Esophagus muscularis mucosa (tissue), 4 donors: ENCODE measurements at places on chromosomes 4 and X.

GRCh38 chr4:164977243-164978164 is at the start of gene TRIM61:
Gene TRIM61 (minus strand): TSS chr4:164977657. CDS start chr4:164970002, 7,655 bp downstream.
- DNase-seq: peak; percentile 77

DNA sequence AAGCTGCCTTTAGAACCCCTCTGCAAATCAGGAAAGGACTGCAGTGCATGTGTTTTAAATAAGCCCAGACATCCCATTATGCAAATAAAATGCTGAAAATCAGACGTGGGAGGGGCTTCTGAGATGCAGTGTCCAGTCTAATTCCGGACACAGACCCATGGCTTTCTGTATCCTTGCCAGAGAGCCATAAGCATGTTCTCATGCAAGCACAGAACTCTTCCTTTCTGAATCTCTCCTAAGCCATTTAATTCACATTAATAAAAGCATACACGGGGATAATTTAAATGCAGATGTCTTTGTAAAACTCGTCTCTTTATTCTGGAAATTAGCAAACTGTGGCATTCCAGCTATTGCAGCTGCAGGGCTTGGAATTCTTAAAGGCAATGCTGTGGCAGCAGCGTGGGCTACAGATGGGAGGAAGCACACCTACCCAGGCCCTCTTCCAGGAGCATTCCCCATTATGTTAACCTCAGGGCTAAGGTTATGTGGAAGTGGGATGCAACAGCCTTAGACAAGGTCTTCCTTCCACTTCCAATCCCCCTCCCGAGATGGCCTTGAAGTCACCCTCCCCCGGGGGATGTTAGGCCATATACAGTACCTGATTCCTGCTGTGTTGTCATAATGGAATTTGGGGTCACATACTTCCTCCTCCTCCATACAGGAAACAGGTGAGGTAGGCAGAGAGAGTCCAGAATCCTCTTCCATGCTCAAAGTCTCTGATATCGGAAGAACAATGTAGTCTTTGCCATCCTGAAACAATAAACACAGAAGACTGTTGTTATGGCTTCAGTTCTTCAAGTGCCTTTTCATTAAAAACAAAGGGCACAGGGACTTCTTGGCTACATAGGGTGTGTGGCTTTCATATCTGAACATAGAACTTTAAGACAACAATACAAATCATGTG is 38.1 kb downstream of the KDR start:
- peak; percentile 42 for DNase-seq

- no peak for DNase-seq
Observed at GRCh38 chr4:87738483-87738882, 60.9 kb upstream of the IBSP start.

- no peak for DNase-seq
Observed at GRCh38 chr4:53221832-53222480, 143.9 kb downstream of the SCFD2 start.

DNA sequence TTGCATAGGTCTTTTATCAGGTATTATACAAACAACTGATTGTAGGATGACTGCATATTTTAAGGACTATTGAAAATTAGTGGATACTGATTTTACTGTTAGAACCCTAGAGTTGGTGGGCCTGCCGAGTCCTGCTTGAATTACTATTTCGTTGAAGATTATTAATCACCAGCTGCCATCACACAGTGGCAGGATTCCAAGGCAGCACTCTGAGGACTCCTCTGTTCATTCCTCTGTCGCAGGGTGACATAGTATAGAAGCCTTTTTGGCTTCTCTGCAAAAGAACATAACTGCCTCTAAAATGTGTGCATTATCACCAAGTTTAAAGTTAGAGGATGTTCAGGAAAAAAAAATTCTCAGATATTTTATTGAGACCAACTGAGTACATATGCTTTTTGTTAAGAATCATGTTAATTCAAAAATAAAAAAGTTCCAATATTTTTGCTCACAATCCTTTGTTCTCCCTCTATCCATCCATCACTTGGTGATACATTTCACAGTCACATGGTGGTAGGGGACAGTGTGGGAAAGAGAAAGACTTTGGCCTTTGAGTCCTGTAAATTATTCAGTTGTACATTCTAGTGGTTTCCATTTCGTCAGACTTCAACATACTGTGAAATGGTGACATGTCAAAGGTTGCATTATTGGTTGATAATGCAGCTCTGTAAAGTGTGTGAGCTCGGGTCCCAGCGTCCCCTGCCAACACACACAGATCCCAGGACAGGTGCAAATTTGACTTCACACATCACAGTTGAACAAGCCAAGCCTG is 332.5 kb downstream of the GRID2 start:
- no peak for DNase-seq

GRCh38 chrX:20300822-20301221 is 34.1 kb upstream of the RPS6KA3 start:
- no peak for DNase-seq

GRCh38 chr4:80082693-80083092 is 9.7 kb upstream of the ANTXR2 start:
- DNase-seq: no peak

- no peak for DNase-seq
Observed at GRCh38 chr4:77956917-77957316, 94.3 kb downstream of the MRPL1 start.

GRCh38 chr4:134147941-134148340 is 53.6 kb downstream of the PABPC4L start:
- no peak for DNase-seq

GRCh38 chrX:16848541-16848940 is 21.6 kb downstream of the RBBP7 start:
- no peak for DNase-seq

GRCh38 chr4:140326395-140326993 is 47.0 kb upstream of the SCOC start:
- DNase-seq: no peak

DNA sequence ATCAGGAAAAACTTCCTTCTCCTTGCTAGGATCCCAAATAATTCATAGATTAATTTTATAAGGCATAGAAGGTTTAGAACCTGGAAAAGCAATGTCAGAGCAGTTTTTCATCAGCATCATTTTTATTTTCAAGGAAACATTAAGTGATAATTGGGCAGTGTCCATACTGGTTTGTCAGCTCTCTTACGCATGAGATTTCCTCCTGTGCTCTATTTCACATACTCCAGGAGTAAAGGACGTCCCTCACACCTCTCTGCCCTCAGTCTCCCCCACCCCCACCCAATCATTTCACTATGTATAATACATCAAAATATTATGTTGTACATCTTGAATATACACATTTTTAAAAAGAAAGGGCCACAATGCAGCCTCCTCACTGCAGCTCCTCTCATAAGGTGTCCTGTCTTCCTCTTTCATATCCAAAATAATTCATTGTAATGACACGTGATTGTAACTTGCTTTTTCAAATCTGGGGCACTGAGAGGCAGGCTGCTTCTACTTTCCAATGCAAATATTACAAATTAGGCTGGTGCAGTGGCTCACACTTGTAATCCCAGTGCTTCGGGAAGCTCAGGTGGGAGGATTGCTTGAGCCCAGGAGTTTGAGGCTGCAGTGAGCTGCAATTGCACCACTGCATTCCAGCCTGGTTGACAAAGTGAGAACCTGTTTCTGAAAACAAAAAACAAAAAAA is 34.4 kb downstream of the ARHGEF38 start:
- DNase-seq: no peak
